ENCODE measurements at places on chromosomes 2 and 18.

DNA sequence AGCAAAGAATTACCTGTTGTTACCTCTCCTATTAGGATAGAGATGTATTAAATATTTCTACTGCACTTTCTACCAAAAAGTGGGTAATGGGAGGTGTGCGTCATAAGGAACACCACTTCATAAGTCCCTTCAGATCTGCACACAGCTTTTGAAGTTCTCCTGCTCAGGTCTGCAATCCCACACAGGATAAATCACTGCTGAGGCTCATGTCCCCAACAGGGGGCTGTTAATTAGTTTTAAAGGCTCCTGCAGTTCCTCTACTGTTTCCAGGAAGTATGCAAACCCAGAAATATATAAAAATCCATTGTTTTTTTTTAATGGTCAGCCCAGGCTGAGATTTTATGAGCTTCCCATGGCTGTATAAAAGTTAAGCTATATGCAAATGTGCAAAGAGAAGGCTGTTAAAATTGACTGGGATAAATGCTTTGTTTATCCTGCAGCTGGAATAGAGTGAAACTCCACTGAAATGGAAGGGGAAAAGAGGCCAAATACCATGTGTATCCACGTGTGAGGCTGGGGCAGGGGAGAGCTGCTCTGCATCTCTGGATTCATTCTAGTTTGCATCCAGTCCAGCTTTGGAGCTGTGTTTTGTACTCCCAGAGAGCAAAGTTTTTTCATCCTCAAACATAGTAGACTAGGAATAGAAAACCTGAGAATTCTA is 903.7 kb downstream of the TDRD15 start:
- no peak for DNase-seq

GRCh38 chr2:119142824-119143223 is 15.7 kb downstream of the C1QL2 start:
- no peak for DNase-seq

DNA sequence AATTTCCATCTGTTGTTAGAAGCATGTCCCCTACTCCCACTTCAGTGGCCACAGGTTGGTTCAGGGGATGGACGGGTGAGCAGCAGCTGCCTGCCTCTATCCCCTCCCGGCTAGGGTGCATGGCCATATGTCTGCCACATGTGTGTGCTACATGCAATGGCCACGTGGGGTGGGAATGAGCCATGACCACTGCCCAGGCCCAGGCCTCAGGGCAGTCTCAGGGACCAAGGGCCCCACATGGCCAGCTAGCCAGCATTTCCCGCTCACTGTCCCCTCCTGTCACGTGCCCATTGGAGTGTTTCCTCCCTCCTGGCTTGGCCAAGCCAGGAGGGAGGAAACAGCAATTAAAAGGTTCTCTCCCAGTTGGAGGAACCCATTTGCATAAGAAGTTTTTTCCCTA is 117.1 kb downstream of the KCNS3 start:
- DNase-seq = no peak

DNA sequence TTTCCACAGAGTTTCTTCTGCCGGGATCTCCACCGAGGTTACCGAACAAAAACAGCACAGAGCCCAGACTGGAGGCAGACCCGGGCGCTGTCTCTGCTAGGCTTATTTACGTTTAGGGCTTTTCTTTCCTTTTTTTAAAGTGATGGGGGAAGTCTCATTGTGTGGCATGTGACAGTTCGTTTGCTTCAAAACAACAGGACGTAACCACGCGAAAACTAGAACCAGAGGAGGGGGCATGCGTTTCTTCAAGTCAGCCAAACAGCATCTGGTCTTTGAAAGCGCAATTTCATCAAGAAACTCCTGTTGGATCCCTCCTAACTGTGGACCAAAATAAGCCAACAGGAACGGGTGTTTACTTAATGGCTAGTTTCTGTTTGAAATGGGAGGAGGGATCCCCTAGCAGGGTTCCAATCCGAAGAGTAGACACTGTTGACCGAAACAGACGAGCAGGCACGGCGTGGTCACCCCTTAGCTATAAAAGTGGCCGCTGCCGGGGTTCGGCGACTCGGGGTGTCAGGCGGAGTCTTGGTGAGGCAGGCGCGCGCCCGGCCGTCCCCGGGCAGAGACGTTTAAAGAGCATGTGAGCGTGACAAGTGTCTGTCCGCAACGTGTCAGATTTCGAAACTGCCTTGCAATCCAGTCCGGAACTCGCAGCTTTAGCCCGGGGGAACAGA is 997 bp upstream of the TGIF1 start:
- DNase-seq = no peak

DNA sequence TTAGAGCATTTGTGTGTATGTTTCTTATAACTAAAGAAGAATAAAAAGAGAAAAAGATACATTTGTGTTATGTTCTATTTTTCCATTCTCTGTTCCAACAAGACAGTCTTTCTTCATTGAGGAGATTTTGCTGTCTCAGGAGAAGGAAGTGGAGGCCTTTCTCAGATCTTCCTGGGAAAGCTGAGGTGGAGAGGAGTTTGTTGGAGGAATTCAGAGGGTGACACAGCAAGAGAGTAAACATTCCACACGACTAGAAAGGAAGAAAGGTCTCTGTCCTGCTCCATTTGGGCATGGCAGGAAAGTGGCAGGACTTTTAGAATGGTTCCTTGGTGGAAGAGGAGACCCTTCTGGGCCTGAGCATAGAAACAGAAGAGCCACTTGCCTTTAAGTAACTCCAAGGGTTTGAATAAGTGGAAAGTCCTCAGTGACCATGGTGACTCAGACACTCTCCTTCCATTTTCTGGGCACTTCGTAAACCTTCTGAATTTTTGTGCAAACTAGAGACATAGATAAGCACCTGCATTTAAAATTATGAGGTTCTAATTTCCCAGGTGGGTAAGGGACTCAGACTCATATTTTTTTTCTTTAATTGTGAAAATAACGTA is 52.3 kb upstream of the COL5A2 start:
- DNase-seq = no peak

- no peak for DNase-seq
Observed at GRCh38 chr2:219916726-219917440, 289.5 kb downstream of the SLC4A3 start.

Data from activated CD4-positive, alpha-beta T cell treated with anti-CD3 and anti-CD28 coated beads for 24 hours (primary cell).